Stomach (tissue), 19 donors: ENCODE measurements at places on chromosomes 6 and 20.

GRCh38 chr20:64119301-64119680, 11.9 kb upstream of the NPBWR2 start:
- no peak for DNase-seq

DNA sequence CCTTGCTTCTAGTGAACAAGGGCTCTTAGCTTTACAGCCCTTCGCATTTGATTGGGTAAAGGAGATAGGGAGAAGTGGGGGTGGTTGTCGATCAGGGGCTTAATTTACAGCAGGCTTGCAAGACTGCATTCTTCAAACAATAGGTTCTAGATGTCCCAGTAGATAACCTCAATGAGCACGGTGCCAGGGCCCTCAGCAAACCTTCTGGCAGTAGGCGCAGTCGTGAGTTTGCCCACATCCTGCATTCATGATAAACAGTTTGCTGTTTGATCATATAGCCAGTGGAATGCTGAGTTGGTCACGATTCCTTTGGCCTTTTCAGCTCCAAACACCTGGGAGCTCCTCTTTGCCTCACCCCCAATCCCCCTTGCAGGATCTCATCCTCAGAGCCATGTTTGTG, 27.5 kb downstream of the SUN5 start:
- no peak for DNase-seq

GRCh38 chr20:21523281-21523868, 9.5 kb upstream of the NKX2-2 start:
- DNase-seq, result no peak

GRCh38 chr20:62269378-62269777, 31.1 kb downstream of the OSBPL2 start:
- no peak for DNase-seq

DNA sequence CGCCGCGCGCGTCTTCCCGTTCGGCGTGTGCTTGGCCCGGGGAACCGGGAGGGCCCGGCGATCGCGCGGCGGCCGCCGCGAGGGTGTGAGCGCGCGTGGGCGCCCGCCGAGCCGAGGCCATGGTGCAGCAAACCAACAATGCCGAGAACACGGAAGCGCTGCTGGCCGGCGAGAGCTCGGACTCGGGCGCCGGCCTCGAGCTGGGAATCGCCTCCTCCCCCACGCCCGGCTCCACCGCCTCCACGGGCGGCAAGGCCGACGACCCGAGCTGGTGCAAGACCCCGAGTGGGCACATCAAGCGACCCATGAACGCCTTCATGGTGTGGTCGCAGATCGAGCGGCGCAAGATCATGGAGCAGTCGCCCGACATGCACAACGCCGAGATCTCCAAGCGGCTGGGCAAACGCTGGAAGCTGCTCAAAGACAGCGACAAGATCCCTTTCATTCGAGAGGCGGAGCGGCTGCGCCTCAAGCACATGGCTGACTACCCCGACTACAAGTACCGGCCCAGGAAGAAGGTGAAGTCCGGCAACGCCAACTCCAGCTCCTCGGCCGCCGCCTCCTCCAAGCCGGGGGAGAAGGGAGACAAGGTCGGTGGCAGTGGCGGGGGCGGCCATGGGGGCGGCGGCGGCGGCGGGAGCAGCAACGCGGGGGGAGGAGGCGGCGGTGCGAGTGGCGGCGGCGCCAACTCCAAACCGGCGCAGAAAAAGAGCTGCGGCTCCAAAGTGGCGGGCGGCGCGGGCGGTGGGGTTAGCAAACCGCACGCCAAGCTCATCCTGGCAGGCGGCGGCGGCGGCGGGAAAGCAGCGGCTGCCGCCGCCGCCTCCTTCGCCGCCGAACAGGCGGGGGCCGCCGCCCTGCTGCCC, 1.1 kb downstream of the SOX4 start:
- DNase-seq, result peak; percentile 84

DNA sequence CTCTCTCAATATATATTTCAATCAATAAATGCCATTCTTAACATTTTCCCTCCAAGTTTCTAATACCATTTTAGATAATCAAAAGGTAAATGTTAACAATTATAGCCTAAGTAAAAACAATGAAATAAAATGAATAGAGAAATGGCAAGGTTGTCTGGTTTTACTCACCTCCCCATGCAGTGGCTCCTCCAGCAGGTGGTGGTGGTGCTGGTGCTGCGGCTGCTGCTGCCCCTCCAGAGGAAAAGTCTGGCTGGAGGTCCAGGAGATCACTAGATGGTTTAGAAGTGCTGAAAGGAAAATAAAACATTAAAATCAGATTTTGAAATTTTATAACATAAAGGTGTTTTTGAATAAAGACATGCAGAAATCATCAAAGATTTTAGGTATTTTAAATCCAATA, 93.2 kb downstream of the PRSS35 start:
- DNase-seq, result no peak
